ENCODE measurements at places on chromosomes 11 and 22. TPM values are rescaled to one million over a fixed set of nuclear protein-coding genes. Genes with fewer than 3 reads are reported as not detected.

DNA sequence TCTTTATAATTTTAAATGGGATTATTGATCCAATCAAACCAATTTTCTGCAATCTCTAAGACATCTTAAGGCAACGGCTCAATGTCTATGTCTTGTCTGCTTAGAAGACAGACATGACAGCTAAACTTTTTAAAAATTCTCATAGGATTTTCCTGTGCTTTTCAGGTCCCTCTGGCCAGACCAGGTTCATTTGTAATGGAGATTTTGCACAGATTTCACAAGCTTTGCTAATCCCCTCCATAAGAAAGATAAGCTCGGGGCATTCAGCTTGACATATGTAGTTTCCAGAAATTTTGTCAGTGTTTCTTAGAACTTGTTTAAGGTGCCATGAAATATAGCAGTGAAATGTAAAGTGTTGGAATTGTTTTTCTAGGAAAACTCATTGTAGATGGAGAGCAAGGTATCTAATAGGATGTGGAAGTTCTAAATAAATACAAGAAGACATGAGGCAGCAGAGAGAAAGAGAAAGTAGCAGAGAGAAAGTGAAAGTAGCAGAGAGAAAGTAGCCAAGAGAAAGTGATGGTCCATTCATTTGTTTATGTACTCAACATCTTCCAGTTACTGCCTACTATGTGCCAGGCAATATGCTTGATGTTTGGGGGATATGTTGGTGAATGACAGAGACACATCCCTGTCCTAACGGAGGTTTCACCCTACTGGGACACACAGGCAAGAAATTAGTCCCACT lies 219.1 kb upstream of the ARHGAP42 start:
- no peak for DNase-seq

GRCh38 chr11:102592131-102592530 lies 33.0 kb downstream of the MMP20 start:
- no peak for DNase-seq

GRCh38 chr11:6404342-6405051 lies 14.2 kb downstream of the SMPD1 start:
- no peak for DNase-seq

KREMEN1 gene
- total RNA-seq, result 3.8 TPM
